ENCODE measurements at places on chromosomes 6 and 20.

DNA sequence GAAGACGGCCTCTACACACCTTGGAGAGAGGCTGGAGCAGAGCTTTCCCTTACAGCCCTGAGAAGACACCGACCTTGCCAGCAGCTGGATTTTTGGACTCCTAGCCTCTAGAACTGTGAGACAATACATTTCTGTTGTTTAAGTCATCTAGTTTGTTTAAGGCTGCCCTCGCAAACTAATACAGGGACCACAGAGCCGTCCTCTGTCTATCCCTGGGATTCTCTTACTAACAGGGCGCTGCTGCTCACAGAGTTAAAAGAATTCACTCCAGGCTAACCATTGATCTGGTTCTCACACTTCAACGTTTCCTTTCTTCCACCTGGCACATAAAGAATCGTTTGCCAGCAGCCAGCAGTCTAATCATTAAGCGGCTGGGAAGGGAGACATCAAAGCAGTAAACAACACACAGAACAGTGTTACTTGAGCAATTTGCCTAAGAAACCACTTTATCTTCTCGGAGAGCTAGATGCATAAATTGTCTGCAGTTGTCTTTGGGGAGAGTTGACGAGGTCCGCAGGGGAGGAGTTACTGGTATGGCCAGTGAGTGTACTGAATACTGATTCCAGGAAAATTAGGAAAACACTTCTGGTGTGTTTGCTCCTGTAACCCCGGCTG is 103.5 kb upstream of the AKAP12 start:
- DNase-seq: peak; percentile 37

- no peak for DNase-seq
Observed at GRCh38 chr20:34883087-34883688, 6.8 kb downstream of the ACSS2 start.

- DNase-seq: no peak
Observed at GRCh38 chr6:41675992-41676391, 37.7 kb downstream of the MDFI start.

DNA sequence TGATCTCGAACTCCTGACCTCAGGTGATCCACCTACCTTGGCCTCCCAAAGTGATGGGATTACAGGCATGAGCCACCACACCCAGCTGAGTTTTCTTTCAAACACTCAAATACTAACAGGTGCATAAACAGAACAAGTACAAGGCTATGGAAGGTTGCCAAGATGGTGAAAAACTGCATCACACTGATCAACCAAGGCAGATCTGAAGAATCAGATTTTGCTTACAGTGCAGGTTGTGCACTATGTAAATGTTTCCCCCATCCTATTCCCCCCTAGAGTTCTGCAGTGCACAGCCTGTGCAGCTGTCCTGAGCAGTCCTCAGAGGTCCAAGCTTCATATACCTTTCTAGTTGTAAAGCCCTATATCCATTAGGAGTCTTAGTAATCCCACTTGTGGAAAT is 73.0 kb downstream of the GFRA4 start:
- no peak for DNase-seq

DNA sequence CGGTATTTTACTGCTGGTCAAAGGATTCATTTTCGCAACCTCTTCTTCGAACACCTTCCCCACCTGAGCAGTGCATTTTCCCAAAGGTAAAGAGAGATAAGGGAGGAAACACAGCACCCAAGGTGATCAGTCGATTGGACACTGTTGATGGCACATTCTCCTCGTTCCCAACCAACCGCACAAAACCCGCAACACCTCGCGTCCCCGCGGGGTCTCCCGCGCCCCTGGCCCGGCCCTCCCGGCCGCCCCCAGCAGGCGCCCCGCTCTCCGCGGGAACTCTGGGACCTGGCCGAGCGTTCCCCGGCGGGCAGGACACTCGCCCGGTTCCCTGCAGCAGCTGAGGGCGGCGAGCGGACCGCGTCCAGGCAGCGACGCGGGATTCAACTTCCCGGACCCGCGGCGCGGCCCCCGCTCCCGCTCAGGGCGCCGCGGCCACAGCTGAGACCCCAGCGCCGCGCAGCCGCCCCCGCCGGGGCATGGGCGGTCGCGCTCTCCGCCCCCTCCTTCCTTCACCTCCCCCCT is 506 bp downstream of the RGS17 start:
- no peak for DNase-seq
